ENCODE measurements at places on chromosomes 3 and 15. TPM values are rescaled to one million over a fixed set of nuclear protein-coding genes. Genes with fewer than 3 reads are reported as not detected.

Gene CCDC39
- total RNA-seq: not detected

Gene GOLGA6B
- total RNA-seq: not detected

Gene STARD9
- 1.7 TPM for total RNA-seq

Gene CGGBP1
- 68.8 TPM for total RNA-seq

Gene VIPR1
- total RNA-seq: 7.7 TPM

Gene SENP8
- total RNA-seq: 2.0 TPM

Gene HRG
- total RNA-seq: not detected

Gene NR1I2
- total RNA-seq: not detected

Gene VGLL3
- total RNA-seq: 88.2 TPM

Gene EIF3J
- 74.4 TPM for total RNA-seq

Gene PTH1R
- total RNA-seq: 0.38 TPM

Gene PCCB
- total RNA-seq: 57.5 TPM

Gene VEPH1
- total RNA-seq: 155 TPM

Gene PAQR5
- 0.58 TPM for total RNA-seq

Gene SLC51A
- total RNA-seq: not detected

Gene PDIA5
- total RNA-seq: 36.6 TPM

Gene CYP1A2
- not detected for total RNA-seq

Gene PLA2G4E
- not detected for total RNA-seq

Gene ENTPD3
- 0.28 TPM for total RNA-seq

Gene RHOV
- not detected for total RNA-seq

Gene MNS1
- total RNA-seq: 4.8 TPM

Gene PLD1
- total RNA-seq: 28.8 TPM

Gene PLXNA1
- 40.6 TPM for total RNA-seq

Gene ATP13A5
- total RNA-seq: not detected

Gene TMOD2
- total RNA-seq: 4.4 TPM

Gene USP50
- total RNA-seq: not detected

Gene RTP4
- total RNA-seq: 0.58 TPM

Gene CFAP20DC
- 2.0 TPM for total RNA-seq

Gene ASB7
- total RNA-seq: 13.5 TPM

Gene GOLGA8M
- total RNA-seq: 0.56 TPM

Gene GPR15
- not detected for total RNA-seq

Gene HIGD2B
- total RNA-seq: not detected

Gene SLC41A3
- 76.7 TPM for total RNA-seq

Gene SLC12A1
- under 0.01 TPM for total RNA-seq

Gene CACNA1D
- 0.19 TPM for total RNA-seq

Gene CDHR4
- total RNA-seq: not detected

Gene PRTG
- 1.9 TPM for total RNA-seq

Gene GRK7
- not detected for total RNA-seq

Gene CTXN2
- total RNA-seq: not detected

Gene DBR1
- 22.2 TPM for total RNA-seq

Gene MEIS2
- 41.2 TPM for total RNA-seq

Gene EOMES
- not detected for total RNA-seq

Gene NPAP1
- total RNA-seq: not detected

Gene DNASE1L3
- total RNA-seq: 0.56 TPM

Gene STRIT1
- not detected for total RNA-seq

Gene FRMD4B
- 0.85 TPM for total RNA-seq

Gene SATB1
- 21.1 TPM for total RNA-seq

Gene GOLGA6L7
- total RNA-seq: not detected

Gene NMB
- total RNA-seq: 7.3 TPM

Gene XCR1
- total RNA-seq: not detected

Gene BUB1B
- 37.4 TPM for total RNA-seq

Measured in regular cardiac myocyte (primary cell).